ENCODE measurements at places on chromosomes 7 and 10.

GRCh38 chr7:157687158-157687557, 350.4 kb downstream of the DNAJB6 start:
- DNase-seq = no peak

DNA sequence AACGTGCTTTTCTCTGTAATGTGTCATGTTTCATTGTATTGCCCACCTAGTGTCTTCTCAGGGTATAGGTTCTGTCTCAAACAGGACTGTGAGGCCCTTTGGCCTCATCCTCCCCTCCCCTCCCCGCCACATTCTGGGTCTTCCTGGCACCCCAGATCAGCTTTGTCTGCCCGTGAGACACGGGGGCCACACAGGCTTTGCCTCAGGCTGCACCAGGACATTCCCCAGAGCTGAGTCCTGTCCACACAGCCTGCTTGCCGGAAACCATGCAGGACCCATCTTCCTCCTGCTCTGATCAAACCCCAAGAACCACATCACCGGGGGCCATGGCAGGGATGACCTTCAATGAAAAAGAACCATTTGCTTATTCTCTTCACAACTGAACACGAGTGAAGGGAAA, 18.6 kb downstream of the MAT1A start:
- no peak for DNase-seq

DNA sequence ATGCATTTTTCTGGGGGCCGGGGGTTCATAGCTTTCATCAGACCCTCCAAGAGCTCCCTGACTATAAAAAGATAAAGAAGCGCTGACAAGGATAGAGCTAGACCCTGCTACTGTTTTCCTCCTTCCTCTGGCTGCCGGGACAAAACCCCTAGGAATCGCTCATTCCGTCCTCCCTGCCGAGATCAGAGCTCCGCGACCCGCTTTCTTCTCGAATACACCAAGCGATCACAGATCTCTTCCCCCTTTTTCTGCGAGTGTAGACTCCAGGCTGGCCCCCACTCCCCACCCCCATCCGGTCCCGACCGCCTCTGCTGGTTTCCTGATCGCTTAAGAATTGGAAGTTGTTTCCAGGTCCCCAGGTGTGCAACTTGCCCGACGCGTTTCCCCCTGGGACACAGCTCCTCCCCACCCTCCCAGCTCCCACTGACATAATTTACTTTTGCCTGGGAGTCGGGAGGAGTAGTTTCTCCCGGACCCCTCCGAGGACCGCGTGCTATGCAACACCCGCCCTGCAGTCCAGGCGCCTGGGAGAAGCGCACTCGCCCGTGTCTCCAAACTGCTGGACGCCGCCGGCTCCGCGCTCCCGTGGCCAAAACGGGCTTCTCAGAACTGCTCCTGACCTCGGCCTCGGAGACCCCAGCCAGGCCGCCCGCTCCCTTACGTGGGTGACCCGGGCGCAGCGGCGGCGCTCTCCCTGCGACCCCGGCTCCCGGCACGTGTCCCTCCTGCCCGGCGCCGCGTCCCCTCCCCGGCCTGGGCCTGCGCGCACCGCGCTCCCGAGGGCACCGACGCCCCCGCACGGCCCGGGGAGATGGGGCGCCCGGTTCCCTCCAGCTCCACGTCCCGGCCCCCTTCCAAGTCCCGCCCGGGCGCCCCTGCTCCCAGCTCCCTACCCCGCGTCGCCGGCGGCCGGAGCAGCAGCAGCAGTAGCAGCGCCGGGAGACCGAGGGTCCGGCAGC, 552 bp downstream of the IL15RA start:
- no peak for DNase-seq

DNA sequence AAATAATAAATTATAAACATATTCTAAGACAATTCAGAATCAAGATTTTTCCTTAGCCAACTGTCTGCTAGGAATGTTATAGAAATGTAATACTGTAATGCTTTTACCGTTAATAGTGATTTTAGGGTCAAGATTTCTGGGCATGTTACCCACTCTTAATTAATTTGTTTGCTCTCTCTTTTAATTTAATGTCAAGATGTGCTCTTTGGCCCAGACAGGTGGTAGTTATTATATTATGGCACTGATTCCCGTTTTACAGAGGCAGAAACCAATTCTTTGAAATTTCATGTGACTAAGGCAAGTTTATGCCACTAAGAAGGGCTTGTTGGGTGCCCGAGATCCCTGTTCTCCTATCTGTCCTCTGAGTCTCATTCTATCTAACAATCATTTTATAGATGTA, 959 bp upstream of the FAM107B start:
- no peak for DNase-seq

DNA sequence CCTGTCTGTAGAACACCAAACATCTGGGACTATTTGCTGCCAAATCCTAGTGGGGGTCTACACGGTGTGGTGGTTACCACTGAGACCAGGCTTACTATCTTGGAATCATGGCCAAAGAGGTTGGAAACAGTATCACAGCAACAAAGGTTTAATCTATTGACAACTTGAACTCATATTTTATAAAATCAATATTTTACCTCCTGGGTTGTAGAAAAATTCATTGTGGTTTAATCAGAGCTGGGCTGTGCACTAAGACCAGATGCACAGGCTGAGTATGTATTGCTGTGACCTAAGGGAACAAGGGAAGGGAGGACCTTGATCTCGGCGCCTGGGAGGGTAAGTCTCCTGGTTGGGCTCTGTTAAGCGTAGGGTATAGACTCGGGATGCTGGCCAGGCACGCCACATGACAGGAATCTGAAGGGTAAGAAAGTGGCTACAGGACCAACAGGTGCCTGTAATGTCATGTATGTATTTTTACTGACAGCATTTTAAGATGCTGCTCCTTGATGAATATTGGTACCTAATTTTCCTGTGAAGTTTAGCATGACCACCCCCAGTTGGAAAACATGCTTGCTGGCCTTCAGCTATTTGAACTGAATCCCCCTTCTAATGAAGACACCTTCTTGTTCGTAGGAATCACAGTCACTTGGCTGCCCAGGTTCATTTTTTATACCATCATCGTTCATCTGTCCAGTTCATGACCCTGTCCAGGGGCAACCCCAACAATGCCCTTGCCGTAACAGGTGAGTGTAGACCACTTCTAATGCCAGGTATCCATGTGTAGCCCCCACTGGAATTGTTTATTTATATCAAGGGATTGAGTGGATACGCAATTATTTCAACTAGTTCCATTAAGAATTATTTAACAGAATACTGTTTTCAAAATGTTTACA, 79.5 kb downstream of the EZH2 start:
- no peak for DNase-seq

- no peak for DNase-seq
Observed at GRCh38 chr10:62613859-62614258, 190.7 kb upstream of the ADO start.

DNA sequence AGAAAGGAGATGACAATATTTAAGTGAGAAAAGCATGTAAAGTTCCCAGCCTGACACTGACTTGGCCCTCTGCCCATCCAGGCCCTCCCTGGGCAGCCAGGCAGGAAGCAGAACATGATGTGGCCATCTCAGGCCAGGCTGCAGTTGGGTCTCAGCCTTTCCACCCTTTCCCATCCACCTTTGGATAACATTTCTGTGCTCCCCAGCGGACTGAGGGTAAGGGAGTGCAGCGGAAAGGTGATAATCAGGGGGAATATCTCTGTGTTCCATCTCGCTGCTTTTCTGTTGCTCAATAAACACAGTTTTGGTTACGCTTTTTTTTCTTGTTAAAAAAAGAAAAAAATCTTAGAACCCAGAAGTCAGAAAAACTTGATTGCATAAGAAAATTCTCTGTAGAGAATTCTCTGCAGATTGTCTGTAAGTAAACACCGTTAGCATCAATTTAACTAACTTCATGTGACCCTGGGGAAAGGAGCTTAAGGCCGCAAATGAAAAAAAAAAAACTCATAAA, 37.2 kb upstream of the TARP start:
- DNase-seq = no peak

GRCh38 chr10:1774796-1775195, 37.5 kb upstream of the ADARB2 start:
- DNase-seq = no peak

GRCh38 chr10:5510281-5511072, 11.1 kb upstream of the CALML5 start:
- no peak for DNase-seq

DNA sequence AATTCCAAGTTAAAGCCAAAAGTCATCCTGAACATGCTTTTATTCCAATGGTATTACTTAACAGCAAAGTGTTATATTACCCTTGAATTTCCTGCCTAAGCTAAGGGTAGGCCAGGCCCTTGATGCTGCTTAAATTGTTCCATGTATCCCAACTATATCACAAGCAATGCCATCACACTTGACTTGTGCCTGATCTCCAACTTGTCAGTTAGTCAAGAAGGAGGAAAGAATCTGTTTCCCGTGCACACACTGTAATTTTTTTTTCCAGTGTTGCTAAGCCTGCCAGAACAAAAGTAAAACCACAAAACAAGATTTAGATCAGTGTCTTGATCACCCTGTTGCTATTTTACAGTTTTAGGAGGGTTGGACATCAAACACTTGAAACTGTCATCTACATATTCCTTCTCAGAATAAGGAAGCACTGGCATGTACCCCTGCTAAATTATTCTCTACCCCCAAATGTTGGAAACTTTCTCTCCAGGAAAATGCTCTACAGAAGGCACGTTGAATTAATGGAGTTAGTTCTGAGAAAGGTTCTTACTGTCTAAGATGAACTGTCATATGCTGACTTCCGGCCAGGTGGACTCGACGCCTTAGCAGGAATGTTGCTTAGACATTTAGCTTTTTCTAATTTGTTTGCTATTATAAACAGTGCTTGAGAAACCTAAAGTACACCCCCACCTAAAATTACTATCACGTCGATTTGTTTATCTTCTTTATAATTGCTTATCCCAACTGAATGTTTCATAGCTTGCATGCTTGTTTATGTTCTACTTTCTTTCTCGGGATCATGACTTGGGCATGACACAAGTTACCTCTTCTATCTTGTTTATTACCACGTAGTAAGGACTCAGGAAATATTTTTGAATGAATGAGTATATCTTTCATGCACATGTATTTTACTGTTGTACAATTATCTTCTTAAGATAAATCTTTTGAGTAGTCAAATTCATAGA, 105.5 kb upstream of the ZNF438 start:
- no peak for DNase-seq

DNA sequence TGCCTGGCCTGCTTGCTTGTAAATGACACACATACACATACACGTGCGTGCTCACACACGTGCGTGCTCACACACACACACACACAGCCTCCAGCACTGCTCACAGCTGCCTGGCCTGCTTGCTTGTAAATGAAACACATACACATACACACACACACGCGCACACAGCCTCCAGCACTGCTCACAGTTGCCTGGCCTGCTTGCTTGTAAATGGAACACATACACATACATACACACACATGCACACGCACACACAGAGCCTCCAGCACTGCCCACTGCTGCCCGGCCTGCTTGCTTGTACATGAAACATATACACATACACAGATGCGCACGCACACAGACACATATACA, 397.2 kb downstream of the PLXNA4 start:
- DNase-seq = no peak

Measured in stimulated activated CD8-positive, alpha-beta memory T cell treated with anti-CD3 and anti-CD28 coated beads, Interleukin-4, amount 100 ng/mL, for 1 hour (primary cell).